ENCODE measurements at places on chromosomes 2 and 18.

DNA sequence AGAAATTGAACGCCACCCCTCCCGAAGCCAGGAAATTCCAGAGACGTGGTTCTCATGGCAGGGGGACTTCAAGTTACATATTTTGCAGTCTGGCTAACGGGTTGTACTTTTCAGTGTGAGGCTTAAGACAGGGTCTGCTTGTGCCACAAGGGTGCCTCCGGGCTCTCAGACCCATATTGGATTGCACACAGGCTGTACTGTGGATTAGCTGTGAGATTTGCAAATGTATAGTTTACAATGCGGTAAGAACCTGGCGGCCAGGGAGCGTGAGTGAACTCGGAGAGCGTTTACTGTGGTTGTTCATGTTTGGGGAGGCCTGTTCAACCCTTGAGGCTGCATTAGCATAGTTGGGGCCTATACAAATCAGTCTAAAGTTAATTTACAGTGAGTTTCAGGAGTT, 143.9 kb upstream of the SIX2 start:
- DNase-seq: no peak

DNA sequence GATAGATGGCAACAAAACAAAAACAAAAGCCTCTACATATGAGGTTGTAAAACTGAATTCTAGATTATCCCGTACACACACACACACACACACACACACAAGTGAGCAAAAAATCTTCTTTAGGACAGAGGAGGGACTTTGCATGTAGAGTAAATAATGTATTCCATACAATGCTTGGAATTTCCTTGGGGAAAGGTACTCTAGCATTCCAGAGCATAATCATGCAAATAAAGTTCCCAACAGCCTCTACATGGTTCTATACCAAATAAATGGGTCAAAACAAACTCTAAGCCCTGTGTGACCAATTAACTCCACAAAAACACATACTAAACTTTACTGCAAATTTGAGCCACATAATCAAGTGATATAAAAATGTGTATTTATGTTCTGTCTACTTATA, 191.4 kb downstream of the RBM43 start:
- DNase-seq: no peak

- DNase-seq: no peak
These were observed 216.8 kb downstream of the MGAT5 start for GRCh38 chr2:134470561-134471168.

DNA sequence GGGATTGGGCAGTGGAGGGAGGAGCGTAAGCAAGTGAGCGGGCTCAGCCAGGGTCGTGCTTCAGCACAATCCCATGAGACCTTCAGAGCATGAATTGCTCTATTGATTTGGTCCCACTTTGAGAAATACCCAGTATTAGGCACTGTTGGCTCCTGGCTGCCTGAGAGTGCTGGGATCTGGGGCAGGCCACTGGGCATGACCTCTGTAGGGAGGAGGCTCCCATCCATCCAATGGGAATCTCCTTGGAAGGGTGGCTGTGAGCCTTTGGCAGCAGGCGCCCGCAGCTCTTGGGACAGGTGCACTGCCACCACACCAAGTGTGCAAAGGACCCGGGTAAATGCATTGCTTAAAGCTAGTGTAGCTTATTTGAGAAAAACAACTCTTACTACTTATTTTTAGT, 137.5 kb downstream of the LDLRAD4 start:
- DNase-seq: no peak

GRCh38 chr2:67612576-67613042, 215.5 kb downstream of the ETAA1 start:
- DNase-seq: no peak

- no peak for DNase-seq
These were observed 380.1 kb downstream of the SOX11 start for GRCh38 chr2:6072276-6072675.

DNA sequence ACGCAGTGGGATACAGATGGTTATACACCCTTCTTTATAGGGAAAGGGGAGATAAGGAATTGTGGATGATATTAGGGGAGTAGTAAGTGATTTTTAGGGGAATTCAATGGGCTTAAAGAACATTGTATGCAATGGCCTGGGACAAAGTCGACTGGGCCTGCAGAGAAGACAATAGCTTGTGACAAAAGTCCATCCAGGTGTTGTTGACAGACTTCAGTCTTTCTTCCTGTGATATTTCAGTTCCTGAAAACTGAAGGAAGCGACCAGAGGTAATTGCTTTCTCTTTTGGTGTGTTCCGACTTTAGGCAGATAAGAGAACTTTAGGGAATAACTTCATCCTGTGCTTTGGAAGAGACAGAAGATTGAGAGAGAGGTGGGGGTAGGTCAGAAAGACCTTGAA, 83.1 kb upstream of the NEUROD1 start:
- no peak for DNase-seq

DNA sequence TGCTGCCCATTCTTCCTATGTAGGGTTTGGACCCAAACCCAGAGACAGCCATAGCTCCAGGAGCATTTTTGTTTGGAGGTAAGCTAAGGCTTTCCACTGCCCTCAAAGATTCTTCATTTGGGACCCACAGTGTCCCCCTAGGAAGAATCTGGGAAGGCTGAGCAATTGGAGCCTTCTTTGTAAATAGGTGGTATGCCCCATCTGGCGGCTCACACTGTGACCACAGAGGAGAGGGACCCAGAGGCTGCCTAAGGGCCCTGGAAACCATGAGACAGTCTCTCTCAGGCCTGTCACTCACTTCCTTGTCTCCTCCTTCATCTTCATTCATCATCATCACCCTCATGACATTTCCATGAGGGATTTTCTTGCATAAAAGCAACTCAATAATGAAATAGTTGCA, 215.4 kb upstream of the OSR1 start:
- no peak for DNase-seq

- DNase-seq: no peak
These were observed 2.3 kb upstream of the PTPN18 start for GRCh38 chr2:130353291-130354138.

GRCh38 chr2:127218812-127219170, 1.3 kb downstream of the CYP27C1 start:
- no peak for DNase-seq

DNA sequence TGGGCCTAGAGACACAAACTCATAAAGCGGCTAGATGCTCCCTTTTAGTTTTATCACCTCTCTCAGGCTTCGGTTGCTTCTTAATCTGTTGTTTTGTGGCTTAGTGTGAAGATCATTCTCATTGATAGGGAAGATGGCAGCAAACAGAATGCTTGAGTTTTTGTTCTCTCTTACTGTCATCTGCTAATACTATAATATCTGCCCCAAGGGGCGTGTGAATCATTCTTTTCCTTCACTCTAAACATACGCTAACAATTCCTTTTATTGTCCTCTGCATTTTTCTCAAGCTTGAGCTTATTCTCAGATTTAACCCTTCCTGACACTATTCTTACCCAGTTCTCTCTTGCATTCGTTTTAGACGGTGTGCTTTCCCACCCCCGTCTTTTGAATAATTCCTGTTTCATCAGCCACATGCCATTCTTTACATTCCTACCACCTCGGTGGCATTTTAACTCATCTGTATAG, 323.9 kb upstream of the NRP2 start:
- no peak for DNase-seq

- DNase-seq: no peak
These were observed 32.3 kb upstream of the OLA1 start for GRCh38 chr2:174280596-174280995.

- no peak for DNase-seq
These were observed 44.2 kb upstream of the DNMT3A start for GRCh38 chr2:25385910-25386309.

DNA sequence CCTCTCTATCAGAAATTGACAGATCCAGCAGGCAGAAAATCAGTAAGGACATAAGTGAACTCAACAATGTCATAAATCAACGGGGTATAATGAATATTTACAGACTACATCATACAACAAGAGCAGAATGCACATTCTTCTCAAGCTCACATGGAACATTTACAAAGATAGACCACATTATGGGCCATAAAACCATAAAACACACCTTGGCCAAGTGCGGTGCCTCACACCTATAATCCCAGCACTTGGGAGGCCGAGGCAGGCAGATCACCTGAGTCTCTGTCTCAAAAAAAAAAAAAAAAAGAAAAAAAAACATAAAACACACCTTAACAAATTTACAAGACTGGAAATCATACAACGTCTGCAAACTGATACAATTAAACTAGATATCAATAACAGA, 36.7 kb downstream of the FBXO15 start:
- DNase-seq: no peak

- no peak for DNase-seq
These were observed 147.3 kb upstream of the SLC14A2 start for GRCh38 chr18:45467945-45468344.

DNA sequence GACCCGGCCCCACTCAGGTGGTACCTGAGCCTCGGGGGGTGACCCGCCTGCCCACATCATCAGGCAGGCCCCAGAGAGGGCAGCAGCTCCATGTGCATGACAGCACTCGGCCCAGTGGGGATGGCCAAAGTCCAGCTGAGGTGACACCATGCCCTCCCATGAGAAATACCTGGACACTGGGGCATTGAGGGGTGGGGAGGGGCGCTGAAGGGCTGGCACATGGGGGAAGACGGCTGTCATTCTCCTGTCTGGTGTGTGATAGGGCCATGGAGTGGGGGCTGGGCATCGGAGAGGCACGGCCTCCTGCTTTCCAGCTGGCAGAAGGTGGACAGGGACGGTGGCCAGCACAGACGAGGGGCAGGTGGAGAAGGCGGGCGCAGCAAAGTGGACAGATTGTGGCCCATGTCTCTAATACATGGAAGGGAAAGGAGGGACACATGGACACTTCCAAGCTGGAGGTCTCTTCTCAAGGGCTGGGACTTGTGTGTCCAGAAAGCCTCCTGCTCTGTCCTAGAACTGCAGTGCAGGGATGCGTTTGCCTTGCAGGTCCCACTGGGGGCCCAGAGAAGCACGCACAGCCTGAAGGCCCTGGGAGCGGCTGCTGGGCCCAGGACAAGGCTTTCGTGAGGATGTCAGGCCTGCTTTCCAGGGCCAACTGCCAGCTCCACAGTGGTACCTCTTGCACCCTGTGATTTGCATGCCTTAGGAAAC, 302.2 kb downstream of the NDUFA10 start:
- DNase-seq: no peak

DNA sequence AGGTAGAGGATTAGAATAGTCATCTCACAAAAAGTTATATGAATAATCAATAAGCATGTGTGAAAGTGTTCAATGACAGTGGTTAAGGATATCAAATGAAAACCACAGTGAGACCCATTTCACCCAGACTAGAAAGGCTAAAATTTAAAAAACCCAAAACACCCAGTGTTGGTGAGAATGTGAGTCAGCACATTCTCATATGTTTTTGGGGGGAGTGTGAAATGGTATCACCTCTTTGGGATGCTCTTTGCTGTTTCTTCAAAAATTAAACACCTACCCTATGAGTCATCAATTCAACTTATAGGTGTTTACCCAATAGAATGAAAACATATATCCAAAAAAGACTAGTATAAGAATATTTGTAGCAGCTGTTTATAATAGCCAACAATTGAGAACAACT, 69.8 kb downstream of the MAP3K20 start:
- DNase-seq: no peak

GRCh38 chr2:176237456-176237855, 31.8 kb upstream of the MTX2 start:
- DNase-seq: no peak

DNA sequence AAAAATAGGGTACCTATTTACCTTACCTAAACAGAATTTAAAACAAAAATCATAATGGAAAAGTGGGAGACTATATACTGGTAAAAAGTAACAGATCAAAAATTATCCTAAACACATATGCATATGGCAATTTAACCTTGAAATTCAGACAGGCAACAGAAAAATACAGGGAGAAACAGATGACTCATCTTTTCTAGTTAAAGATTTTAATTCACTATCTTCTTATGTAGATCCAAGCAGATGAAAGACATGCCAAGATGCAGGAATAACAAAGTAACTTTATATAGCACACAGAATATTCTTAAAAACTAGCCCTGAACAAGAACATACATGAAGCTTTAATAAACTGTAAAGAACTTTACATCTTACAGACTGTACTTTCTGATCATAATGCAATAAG, 30.9 kb downstream of the PRPF40A start:
- DNase-seq: no peak

GRCh38 chr2:133171393-133172004, 396.8 kb downstream of the NCKAP5 start:
- DNase-seq: no peak

DNA sequence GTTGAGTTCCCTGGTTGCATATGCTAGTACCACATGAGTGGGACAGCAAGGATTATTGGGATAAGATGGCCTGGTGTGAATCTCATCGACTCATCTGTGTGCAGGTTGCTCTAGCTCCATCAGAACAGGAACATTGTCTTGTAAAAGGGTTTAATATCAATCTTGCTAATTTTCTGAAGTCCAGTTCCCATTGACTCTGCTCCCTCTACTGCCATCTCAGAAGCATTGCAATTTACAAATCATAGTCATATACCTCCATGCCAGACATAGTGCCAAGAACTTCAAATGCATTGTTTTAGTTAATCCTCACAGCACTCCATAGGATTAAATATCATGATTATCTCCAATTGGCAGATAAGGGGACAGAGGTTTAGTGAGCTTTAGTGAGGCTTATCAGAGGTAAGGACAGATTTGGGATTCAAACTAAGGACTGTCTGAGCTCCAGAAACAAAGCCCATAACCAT, 4.8 kb upstream of the STAT4 start:
- no peak for DNase-seq
